ENCODE measurements at places on chromosomes 5 and 9. TPM values are rescaled to one million over a fixed set of nuclear protein-coding genes. Genes with fewer than 3 reads are reported as not detected.
A peak's percentile ranks its signal among the peaks of the same experiment; 100 is the strongest.

GRCh38 chr9:124137944-124138335 is 119.8 kb upstream of the NEK6 start:
- no peak for DNase-seq

DNA sequence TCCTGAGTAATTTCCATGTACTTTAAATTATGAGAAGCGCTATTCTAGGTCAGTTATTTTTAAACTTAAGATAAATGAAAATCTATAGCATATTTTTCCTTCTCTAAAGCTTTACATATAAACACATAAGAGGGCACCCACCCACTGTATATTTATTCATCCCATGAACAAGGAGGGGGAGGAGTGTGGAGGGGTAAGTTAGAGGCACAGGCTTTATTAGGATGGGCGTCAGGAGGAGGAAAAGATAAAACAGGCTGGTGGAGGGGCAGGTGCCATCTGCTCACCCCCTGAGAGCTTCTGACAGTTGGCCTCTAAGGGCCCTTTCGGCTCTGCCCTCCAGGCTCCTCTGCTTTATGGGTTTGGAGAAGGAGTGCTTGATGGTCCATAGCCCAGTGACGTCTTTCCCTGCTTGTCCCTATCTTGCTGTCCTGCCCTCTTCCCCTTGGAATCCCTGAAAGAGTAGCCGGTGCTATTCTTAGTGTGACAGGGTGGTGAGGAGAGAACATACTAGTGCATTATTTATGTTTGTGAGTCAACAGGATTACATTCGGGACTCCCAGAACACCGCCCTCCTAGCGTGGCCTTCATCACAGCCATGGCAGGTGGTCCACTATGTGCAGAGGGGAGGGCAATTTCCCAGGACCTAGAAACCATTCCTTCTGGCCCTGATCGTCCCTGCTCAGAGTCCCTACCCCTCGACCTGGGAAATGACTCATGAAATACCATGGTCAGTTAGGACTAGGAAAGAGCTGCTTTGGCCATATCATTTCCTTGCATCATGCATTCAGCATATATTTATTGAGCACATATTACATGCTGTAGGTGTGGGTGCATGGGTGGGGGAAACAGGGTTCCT is 7.9 kb upstream of the SYNPO start:
- no peak for DNase-seq

- no peak for DNase-seq
These were observed 13.0 kb downstream of the C1QTNF3 start for GRCh38 chr5:34030048-34030447.

DNA sequence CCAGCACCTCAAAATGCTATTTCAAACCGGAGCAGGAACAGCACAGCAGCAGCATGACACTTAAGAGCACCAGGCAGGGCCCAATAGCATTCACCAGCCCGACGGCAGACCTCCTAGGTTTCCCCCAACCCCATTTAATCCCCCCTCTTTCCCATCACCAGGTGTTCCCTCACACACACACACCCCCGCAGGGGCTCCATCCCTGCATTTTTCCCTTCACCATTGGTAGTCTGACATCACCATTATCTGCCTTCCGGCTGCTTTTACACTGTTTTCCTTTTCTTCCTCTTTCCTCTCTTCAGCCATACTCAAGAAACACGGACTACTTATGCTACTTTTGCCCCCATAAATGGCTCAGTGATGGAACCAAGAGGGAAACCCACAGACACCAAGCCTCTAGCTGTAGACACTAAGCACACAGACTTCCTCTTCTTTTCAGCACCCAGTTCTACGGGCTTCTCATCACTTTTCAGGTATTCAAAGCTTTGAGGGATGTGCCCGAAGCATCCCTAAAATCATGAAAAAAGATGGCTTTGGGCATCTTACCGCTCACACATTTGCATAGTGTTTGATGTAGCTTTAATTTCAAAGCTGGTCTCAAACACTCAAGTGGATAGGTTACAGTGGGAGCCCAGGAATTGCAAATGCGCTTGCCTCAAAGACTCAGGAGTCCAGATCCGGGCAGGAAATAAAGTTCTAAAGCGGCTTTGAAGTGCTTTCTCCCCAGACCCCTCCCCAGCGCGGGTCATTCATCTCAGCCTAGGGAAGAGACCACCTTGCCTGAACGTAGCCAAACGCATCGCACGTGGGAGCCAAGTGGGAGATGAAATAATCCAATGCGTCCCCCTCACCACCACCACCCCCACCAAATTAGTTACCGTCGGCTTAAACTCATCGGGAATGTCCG is 141.5 kb downstream of the TSSK1B start:
- no peak for DNase-seq

DNA sequence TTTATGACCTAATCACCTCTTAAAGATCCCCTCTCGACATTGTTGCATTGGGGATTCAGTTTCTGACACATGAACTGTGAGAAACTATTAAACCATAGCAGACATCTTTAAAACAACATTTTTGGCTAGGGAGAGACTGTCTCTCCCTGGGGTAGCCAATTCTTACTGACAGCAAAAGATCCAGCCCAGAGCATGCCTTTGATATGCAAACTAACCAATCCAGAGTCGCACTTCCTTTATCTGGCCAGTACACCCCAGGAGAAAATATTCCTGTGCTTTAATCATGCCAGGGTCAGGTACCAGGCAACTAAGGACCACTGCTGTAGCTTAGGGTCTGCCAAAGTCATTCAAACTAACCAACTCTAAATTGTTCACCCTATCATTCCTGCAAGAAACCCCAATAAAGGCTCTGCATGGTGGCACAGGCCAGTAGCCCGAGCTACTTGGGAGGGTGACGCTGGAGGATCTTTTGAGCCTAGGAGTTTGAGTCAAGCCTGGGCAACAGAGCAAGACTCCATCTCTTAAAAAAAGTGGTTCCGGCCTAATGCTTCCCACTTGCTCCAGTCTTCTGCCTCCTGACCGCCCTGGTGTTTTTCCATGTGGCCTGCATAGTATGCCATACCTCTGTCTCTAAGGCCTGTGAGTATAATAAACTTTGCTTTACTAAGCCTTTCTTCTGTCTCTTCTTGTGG is 62.3 kb upstream of the DAPK1 start:
- no peak for DNase-seq

DNA sequence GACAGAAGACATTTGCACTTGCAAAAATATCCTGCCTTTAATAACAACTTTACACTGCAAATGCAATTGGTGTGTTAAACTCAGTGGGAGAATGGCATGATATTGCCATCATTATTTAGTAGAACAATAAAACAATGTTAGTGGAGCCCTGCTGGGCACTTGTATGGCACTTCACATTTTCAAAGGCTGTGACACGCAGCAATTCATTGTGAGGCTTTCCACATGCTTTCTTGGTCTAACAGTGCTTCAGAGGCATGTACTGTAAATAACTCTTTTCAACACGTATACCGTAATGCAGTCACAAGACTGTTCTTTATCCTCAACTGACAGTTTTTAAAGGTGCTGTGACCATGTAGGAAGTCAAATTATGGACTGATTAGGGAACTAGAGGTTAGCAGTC is 155.5 kb upstream of the EPB41L4A start:
- DNase-seq = no peak

DNA sequence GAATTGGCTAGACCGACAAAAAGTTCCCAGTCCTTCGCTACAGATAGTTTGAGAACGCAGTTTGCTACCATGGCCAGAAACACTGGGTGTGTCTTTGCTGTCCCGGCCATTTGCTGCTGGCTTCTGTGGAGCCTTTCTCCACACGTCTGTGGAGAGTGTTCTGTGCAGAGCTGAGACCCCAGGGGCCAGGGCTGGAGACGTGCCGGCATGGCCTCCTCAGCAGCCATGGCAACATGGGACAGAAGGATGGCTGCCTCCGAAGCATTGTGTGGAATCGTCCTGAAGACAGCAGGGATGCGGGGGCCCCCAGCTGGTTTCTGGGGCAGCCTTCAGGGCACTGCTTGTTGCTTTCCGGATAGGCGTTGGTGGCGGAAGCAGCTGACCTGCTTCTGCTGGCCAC is 142.8 kb downstream of the GADD45G start:
- DNase-seq = no peak

DNA sequence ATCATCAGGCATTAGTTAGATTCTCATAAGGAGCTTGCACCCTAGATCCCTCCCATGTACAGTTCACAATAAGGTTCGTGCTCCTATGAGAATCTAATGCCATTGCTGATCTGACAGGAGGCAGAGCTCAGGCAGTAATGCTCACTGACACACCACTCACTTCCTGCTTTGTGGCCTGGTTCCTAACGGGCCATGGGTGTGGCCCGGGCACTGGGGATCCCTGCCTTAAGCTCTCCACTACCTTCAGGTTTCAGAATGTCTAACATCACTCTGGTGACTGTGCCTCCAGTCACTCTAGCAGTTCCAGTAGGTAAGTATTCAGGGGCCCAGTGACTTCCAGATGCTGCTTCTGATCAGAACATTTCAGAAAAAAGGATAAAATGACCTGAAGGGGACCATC is 152.4 kb downstream of the LRRC70 start:
- no peak for DNase-seq

GRCh38 chr9:71929223-71929622 is 17.8 kb downstream of the C9orf85 start:
- no peak for DNase-seq

DNA sequence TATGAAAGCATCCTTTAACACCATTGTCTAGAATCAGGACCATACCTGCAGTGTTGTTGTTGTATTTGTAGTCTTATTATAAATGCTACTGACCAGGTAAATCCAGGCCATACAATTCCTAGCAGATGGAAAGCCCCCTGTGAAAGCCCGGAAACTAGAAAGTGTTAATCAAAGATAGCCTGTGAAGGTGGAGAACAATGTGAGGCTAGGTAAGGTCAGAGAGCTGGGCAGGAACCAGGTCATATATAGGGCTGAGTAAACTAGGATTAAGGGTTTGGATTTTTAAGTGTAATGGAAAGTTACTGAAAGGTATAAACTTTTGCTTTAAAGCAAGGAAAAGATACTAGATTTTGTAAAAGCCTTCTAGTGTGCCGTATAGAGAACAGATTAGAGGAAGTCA is 6.7 kb downstream of the LRRC70 start:
- DNase-seq = no peak

GRCh38 chr5:79512049-79512448 is 1.9 kb downstream of the HOMER1 start:
- DNase-seq = peak; percentile 16

DNA sequence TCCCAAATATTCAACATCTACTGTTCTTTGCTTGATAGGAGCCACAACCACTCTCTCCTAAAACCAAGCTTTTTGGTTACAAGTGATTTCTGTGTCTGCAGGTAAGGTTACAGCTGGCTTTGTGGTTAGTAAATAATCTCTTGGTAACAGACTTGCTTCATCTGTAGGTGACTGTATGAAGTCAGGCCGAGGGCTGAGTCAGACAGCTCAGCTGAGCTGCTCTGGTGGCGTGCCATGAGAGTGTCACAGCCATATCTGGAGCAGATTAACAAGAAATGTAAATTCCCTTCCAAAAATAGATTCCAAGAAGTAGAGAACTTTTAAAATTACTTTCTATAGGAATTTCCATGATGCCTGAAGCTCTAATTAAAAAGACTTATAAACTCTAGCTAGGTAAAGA is 23.7 kb upstream of the TAS2R1 start:
- DNase-seq = peak; percentile 25

- DNase-seq = no peak
These were observed 184.8 kb upstream of the CD180 start for GRCh38 chr5:67381236-67381880.

DNA sequence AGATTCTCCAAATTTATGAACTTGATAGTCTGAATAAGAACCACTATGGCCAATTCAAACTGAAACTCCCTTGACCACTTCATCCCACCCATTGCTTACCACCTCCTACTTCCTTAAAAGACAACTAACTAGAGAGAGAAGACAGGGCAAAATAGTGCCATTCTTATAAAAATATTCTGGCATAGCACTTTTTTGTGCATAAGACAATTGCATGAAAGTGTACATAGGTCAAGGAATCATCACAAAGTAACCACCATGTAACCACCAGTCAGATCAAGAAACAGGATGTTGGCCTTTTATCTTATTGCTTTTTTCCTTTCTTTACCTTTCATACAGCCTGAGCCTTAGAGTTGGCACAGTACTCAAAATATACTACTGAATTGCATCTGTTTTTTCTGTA is 8.1 kb upstream of the ARSB start:
- DNase-seq = no peak

DNA sequence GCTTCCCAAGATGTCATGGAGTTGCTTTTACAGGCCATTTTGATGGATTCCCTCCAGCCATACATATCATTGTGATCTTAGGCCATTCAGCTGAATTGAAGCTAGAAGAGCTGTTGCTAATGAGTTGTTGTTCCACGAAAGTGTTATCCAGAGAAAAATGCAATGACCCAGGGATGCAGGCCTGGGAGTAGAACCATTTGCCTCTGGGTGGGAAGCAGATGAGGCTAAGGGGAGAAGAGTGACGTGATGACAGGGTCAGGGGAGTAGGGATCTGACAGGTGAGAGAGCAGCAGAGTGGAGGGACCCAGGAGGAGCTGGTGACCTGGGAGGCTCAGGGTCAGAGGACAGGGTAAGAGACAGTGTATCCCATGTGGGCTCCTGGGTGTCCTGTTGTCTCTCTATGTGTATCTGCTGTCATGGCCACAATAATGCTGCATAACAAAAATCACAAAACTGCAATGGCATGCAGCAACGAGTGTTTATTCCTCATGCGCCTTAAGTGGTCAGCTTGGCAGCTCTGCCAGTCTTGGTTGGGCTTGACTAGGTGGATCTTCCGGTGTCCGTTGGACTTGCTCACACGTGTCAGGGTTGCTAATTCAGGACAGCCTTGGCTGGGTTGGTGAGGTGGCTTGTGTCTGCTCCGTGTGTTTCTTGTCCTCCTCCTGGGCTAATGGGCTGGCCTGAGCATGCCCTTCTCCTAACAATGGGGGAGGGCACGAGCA is 90.6 kb downstream of the LIFR start:
- no peak for DNase-seq

DNA sequence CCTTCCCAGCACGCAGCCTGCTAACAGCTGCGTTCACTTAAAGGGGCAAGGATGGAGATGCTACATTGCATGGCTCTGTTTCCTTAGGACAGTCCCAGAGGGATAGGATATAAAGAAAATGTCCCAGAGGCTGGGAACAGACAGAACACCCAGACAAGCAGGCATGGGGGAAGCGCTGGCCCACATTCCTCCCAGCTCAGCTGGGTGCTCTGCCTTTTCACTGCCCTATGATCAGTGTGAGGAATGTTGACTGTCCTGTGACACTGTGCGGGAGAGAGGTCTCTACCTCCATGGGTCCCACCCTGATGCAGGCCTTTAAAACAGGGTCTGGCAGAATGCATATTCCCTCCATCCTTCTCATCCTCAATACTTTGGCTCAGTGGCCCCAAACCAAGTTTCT is 459.4 kb upstream of the DMAC1 start:
- no peak for DNase-seq

DNA sequence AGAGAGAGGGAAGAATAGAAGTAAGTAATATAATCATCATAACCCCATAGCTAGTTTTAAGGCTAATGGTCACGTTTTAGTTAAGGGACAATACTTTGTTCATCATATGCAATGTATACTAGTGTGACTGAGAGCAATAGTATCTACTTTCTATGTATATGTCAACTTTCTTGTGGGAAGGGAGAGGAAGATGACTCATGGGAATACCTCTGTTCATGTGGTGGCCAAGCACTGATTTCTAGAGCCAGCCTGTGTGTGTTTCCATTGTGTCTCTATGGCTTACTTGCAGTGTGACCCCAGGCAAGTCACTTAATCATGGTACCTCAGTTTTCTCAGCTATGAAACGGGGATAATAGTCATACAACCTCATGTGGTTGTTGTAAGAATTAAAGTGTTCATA is 639.6 kb downstream of the CETN3 start:
- no peak for DNase-seq

Gene NKD2
- 6.6 TPM for polyA plus RNA-seq

Gene MAMDC4
- 9.3 TPM for polyA plus RNA-seq

Gene SLCO6A1
- polyA plus RNA-seq = not detected

Gene GZMA
- 3.2 TPM for polyA plus RNA-seq

Gene SPINK6
- not detected for polyA plus RNA-seq

Gene ARPC5L
- polyA plus RNA-seq = 35.3 TPM

Gene PCDHAC1
- 0.53 TPM for polyA plus RNA-seq

Gene ITGA2
- 44.0 TPM for polyA plus RNA-seq

Gene RASEF
- 9.2 TPM for polyA plus RNA-seq
